Fibroblast of lung (primary cell): ENCODE measurements at places on chromosomes 12 and 14.

DNA sequence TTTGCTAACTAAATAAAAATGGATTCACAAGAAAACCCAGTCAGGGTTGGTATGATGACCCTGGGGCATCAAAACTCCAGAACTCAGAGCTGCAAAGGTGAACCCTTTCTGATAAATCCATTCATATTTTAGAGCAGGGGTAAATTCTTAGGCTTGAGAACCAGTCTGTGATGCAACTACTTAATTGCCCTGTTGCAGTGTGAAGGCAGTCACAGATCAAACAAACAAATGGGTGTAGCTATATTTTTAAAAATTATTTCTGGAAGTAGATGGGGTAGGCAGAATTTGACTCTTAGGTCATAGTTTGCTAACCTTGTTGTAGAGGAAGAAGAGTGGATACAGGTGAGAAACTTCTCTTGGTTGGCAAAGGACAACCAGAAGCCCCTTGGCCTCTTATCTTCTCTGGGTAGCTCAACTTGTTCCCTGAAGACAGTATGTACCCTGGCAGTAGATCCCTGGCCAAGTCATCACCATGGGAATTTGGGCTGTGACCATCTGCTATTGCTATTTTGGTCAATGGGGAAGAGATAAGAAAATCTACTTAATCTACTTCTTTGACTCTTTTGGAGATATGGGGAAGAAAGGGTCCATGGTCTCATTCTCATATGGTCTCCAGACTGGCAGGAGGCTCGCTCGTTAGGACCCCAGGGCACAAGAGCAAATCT, 216.1 kb downstream of the PPM1H start:
- DNase-seq, result no peak

DNA sequence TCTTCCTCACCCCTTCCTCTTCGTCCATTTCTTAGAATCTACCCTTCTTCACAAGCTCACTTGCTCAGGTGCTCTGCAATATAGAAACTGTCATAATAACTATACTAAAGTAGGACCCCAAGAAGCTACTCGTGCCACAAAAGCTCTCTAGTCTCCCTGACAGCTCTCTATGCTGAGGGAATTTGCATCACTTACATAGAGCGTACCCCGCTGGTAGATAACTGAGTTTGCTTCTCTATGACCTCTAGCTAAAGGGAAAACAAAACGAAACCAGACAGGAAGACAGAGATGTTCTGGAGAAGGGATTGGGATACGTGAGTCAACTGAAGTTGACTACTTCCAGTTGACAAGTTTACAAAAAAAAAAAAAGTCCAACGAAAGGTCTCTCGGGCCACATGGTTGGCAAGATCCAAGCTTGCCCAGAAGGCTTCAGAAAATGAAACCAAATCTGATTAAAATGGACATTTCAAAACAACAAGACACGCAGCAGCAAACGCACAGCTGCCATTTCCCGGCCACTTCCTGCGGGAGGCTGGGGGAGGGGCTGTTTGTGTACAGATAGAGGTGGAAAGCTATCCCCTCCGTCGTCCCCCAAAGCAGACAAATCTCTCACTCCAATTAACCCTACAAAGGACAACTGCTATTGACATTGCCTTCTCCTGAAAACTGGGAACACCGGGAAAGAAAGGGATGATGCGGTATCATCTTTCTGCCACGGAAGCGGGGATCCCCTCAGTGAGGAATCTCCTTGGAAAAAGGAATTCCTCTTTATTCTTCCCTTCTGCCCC, 1.3 kb downstream of the BAZ2A start:
- DNase-seq, result peak; percentile 77

DNA sequence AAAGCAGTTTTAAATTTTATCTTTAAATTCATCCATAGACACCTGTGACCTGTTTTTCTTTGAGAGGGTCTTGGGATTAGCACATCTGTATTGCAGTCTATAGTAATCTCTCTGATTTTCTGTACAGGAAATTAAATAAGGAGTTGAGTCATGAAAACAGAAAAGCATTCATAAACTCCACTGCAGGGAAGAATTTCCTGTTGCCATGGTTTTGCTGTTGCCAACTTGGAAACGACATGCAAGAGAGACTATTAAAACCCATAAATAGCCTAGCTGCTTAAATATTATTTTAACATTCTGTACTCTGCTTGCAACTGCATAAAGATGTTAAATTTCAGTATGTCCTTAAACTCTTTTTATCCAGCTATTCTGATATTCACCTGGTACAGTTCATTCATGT, 281.0 kb upstream of the RGS6 start:
- DNase-seq, result peak; percentile 94

DNA sequence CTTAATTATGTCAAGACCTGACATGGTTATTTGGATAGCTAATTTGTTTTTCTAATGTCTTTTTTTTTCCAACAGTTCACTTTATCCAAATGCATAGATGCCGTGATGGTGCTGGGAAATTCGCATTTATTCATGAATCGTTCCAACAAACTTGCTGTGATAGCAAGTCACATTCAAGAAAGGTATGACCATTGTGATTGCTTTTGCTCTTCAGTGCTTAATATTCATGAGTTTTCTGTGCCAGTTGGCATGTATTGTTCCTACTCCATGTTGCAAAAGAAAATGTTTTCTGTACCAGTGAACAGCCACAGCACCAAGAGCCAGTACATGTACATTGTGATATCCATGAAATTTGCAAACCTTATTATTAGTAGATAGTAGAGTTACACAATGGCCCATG, 11.8 kb downstream of the GTF2H3 start:
- DNase-seq, result no peak

DNA sequence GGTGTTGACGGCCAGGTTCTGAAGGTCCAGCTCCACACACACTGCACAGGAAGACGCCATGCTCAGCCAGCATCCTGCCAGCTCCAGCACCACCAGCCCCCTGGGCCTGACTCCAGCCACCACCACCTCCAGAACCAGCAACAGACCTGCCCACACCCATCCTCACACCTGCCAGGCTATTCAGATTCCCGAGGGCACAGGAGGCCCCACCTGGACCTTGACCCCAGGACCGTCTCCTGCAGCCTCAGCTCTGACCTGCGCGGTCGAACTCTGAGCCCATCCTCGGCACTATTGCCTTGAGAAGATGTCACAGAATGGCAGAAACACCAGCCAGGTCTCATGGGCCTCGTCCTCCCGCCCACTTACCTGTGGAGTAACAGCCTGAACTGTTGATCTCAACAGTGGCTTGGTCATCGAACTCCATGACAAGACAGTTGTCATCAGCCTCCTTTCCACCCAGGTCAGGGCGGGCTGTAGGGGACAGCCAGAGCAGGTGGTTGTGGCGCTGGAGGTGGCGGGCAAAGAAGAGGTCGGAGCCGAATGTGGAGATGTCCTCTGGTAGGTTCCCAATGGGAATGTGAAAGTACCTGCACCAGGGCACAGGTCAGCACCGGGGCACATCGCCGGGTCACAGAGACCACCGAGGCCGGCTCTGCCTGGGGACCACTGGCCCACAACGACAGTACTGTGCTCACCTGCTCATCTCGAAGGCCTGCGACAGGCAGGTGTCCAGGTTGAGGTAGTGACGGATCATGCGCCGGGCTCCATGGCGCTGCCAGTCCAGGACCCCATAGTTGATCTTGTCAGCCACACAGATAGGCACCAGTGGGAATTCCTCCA, 23.5 kb downstream of the P2RX2 start:
- no peak for DNase-seq

GRCh38 chr14:101129521-101130167, 226.1 kb upstream of the RTL1 start:
- DNase-seq, result no peak

DNA sequence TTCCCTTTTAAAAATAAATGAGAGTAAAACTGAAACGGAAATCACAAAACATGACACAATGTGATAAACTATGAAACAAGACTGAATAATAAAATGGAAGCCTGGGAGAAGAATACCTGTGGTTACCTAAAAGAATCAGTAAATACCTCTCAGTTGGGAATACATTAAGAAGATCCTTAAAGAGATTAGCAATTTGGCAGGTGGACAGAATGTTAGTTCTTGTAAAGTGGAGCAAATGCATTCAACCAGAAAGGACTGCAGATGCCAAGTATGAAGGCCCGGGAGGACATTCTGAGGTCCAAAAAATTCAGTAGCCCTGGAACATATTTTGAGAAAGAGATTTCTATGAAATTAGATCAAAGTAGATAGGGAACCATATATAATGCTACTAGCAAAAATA, 861.3 kb upstream of the SEL1L start:
- no peak for DNase-seq

DNA sequence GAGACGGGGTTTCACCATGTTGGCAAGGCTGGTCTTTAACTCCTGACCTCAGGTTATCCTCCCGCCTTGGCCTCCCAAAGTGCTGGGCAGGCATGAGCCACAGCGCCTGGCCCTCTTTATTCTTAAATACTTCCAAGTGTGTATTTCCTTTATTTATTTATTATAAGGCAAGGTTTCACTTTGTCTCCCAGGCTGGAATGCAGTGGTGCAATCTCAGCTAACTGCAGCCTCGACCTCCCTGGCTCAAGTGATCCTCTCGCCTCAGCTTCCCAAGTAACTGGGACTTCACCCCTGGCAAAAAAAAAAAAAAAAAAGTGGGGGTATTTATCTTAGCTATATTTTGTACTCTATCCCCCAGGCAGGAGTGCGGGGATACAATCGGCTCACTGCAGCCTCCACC, 6.8 kb downstream of the FAM216A start:
- no peak for DNase-seq

DNA sequence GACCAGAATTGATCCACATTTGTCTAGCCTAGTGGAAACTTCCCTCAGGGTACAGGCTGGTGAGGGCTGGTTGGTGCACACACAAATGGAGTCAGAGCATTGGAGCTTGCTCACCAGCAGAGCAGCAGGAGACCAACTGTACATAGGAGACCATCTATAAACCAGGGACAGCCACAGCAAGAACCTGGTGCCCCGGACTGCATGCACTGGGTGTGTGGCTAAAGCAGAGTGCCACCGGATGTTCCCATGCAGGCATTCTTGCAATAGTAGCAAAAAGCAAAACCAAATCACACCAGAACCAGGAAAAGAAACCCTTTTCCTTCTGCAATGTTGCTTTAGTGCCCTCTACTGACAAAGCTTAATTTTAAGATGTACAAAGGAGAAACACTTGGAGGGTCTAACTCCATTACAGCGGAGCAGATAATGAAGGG, 136.4 kb downstream of the MDGA2 start:
- peak; percentile 3 for DNase-seq

DNA sequence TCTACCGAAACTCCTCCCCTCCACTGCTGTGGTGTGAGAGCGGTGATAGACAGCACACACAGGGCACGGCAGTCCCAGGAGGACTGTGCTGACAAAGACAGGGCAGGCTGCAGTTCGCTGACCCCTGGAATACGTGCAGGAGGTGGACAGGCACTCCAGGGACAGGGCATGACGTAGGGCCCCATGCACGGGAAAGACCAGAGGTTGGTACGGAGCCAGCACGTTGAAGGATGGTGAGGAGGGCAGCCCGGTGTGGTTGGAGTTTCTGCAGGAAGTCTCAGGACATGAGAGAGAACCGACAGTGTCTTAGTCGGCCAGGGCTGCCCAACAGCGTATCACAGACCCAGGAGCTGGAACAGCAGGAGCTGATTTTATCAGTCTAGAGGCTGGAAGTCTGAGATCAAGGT, 254.2 kb upstream of the FKBP4 start:
- no peak for DNase-seq

DNA sequence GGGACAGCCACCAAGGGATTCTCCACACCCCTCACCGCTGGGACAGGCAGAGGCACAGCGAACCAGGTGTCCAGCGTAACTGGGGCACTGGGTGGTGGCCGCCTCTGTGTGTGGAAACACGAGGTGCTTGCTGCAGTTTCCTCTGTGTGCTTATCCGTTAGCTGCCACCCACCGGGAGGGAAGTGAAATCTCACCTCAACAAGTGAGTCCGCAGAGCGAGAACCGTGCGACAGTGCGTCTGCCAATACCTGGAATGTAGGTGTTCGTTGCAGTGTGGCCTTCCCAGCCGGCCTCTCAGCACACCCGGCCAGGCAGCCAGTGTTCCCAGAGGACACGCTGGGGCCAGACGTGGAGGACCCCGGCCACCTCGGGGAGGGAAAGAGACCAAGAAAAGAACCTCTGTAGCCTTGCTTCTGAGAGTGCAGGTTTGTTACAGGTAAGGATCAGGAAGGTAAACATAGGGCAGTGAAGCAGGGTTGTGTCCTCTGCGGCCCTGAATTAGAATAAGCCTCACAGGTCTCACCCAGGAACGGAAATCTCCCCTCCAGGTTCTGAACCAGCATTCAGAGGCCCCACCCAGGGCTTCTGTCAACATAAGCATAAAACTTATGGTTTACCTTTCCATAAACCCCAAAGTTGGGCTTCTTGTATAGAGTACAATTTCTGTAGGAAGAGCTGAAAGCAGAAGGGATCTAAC, 1.5 kb downstream of the BCL2L14 start:
- no peak for DNase-seq

- no peak for DNase-seq
These were observed 51.2 kb upstream of the RTRAF start for GRCh38 chr14:51938137-51938536.

DNA sequence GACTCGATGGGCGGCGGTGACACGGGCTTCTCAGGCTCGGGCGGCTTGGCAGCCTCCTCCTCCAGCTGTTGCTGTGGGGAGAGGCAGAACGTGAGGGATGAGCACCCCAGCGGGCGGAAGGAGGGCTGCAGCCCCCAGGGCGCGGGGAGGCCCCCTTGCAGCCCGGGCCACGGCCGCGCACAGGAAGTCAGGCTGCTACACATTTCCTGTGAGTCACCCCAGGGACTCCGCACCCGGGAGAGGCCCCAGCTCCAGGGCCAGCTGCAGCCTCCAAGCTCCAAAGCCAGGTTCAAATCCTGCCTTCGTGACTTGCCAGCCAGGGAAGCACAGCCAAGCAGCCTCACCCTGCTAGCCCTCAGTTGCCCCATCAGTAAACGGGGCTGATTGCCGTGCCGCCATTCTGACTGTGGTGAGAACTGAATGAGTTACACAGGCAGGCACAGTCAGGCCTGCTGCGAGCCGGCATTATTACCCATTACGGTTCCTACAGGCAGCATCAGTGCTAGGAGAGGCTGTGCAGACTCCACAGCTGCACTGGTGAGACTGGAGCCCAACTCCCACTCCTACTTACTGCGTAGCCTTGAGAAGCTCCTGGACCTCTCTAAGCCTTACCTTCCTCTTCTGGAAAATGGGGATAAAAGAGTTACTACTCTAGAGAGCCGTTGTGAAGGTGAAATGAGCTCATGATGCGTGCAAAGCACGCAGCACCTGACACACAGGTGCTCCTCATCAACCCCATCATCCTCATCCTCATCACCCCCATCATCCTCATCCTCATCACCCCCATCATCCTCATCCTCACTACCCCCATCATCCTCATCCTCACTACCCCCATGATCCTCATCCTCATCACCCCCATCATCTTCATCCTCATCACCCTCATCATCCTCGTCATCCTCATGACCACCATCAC, 100.9 kb downstream of the NCOR2 start:
- DNase-seq, result peak; percentile 50

- peak; percentile 18 for DNase-seq
These were observed 115.2 kb upstream of the RAP1B start for GRCh38 chr12:68495336-68496070.
